ENCODE measurements at places on chromosomes 12 and 14.
A peak's percentile ranks its signal among the peaks of the same experiment; 100 is the strongest.

GRCh38 chr12:56520048-56520447 is 1.6 kb upstream of the RBMS2 start:
- DNase-seq, result no peak

- DNase-seq, result no peak
Measured at GRCh38 chr14:68333262-68333661, 459.6 kb downstream of the ZFP36L1 start.

DNA sequence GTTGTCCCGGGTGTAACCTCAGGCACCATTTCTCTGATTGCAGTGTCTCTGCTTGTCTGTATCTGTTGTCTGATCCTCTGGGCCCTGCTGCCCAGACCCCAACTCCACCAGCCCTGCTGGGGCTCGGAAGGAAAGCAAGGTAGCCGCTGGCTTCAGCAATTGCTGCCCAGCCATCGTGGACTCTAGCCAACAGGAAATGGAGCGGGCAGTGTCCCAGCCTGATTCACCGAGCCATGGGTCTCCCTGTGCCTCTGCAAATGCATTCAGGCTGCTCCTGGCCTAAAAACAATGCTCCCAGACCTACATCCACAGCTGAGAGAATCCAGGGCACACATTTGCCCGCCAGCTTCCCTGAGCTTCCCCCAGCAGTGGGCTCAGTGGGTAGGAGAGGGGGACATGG is 9.2 kb downstream of the TUNAR start:
- no peak for DNase-seq

DNA sequence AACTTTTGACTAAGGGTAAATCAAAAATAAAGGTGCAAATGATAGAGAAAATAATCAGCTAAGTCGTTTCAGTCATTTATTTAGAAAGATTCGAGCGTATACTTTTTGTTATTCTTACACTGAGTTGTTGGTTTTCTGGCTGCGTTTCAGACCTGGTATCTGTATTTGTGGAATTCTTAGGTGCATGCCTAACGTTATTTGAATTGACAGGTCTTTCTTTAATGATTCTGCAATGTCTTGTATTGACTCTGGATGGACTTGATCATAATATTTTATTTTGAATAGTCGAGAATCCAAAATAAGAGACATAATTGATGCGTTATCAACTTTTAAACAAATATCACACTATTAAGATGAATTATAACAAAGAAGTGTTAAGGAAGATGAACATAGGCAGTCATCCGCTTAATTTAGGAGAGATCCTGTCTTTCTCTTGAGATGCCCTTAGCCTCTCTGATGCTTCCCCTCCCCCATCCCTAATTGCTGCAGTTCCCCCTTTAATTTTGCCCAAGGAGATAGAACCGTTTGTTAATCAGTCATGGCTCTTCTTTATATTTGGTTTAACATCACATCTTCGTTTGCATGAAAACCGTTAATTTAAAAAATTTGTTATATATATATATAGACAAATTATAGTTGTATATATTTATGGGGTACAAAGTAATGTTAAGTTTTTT is 1.8 kb downstream of the ALX1 start:
- no peak for DNase-seq

GRCh38 chr12:10392394-10392930 is 2.6 kb upstream of the KLRK1 start:
- no peak for DNase-seq

DNA sequence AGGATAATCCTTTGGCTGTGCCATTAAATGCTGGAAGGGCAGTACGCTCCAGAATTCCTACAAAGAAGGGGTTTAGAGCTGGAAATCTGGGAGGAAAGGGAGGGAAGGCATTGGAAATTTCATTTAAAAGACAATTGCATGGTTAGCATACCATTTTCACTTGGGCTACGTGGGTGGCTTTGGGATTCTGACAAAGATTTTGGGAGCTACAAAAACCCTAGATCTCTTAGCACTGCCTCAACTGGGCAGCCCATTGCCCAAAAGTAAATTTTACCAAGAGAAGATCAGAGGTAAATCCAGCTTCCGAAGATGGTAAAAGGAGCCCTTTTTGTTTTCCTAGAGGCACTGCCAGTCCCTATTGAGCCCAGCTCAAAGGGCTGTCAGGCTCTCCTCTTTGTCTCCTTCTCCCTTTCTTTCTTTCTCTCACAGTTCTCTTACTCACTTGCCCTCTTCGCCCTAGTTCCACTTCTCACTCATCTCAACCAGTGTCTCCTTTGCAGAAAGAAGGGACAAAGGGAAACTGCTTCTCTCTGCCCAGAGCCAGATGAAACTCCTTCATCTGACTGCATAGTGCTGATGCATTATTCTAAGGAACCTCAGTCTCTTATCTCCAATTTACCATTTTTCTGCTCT is 125.4 kb upstream of the PLEKHA5 start:
- DNase-seq, result no peak

DNA sequence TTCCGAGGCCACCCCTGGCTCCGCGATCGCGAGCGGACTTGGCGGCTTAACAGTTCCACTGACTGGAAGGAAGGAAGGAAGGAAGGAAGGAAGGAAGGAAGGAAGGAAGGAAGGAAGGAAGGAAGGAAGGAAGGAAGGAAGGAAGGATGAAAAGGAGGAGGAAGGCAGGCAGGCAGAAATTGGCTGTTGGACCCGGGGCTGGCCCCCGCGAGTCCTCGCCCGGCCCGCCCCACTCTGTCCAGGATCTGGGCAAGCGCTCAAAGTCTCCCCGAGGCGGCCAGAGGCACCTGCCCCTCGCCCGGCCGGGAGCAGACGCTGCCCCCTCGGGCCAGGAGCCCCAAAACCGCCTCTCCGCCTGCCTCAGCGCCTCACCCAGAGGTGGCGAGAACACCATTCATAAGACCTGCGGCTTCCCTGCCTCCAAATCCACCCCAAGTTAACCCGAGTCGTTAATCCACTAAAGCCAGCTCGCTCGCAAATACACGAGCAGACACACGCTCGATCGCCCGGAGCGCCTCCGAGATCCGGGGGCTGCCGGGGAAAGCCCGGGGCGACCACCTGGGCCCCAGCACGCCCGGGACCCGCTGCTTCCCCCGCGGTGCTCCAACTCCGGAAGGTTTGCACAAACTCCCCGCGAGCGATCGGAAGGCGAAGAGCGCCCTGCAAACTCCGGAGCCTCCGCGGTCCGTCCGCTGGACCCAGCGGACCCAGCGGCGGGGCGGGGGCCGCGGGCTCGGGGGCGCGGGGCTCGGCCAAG is 844 bp downstream of the DPF3 start:
- no peak for DNase-seq

GRCh38 chr12:39831587-39832315 is 212.1 kb upstream of the ABCD2 start:
- peak; percentile 45 for DNase-seq

DNA sequence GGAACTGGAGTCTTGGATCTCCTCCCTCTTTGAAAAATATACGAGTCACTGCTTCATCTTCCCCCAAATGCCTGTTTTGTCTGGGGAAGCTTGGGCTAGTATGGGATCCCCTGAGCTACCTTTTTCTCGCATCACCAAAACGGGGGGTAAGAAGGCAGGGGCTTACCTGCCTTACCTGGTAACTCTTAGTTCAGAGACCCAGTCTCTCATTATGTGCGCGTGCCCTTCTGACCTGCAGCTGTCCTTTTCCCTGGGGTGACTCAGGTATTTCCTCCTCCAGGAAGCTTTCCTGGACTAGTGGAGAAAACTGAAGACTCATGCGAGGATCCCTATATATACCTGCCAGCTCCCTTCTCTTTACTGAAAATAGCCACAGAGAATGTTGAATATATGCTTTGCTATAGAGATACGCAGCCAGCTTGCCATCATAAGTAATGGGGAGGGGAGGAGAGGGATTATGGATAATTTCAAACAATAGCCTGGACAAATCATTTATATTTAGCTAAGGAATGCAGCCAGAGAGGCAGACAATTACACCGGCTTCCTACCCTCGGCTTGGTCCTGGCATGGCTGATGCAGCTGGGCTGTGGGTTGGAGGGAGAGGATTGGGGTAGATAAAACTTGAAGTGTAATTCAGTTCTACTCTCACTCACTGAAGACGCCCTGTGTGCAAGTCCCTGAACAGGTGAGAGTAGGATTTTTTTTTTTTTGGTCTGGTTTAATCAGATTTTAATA is 1.1 kb downstream of the TSPAN9 start:
- no peak for DNase-seq
